ENCODE measurements at places on chromosomes 13 and 19.

DNA sequence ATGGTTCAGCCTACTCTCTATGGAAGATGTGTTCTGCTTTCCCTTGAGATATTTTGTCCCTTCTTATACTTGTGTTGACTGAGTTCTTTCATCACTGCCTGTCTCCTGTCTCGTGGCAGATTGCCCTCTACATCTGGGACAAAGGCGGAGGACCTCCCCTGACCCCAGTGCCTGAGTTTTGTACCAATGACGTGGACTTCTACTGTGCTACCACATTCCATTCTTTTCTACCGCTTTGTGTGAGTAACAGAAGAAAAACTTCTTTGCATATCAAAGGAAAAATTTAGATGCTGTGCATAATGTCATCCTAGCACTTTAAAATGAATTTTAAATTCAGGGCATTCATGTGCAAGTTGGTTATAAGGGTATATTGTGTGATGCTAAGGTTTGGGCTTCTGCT is 74.6 kb downstream of the B3GLCT start:
- DNase-seq = no peak

GRCh38 chr13:73835138-73835721 is 299.0 kb downstream of the KLF12 start:
- DNase-seq = no peak

- no peak for DNase-seq
Observed at GRCh38 chr13:90769387-90769786, 578.1 kb upstream of the MIR17HG start.

GRCh38 chr13:83876546-83876945 is 5.7 kb downstream of the SLITRK1 start:
- no peak for DNase-seq

DNA sequence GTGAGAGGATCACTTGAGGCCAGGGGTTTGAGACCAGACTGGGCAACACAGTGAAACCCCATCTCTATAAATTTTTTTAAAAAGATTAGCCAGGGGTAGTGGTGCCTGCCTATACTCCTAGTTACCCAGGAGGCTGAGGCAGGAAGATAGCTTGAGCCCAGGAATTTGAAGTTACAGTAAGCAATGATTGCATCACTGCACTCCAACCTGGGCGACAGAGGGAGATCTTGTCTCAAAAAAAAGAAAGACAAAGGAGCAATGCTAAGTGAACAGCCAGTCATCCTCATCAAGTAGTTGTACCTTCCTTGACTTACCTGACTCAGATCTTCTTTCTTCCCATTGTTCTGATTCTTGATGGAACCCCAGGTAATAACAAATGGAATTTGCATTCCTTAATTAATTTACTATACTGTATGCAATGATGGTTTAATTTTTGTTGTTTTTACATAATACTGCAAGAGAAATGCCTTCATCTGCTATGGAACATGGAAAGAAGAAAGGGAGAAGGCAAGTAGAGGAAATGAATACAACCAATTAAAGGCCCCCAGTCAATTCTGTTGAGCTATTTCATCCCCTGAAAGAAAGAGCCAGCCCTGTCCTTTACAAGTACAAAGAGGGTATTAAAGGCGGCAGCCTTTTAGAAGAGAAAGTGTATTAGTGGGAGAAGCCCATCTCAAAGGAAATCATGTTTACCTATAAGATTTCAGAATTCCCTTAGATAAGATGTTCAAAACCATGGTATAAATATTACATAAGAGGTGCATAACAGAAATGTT is 316.7 kb downstream of the DIAPH3 start:
- DNase-seq = no peak

- DNase-seq = no peak
Observed at GRCh38 chr13:113005076-113005865, 36.3 kb downstream of the MCF2L start.

GRCh38 chr13:97120976-97121375 is 101.2 kb upstream of the MBNL2 start:
- no peak for DNase-seq
